Pulmonary artery endothelial cell (primary cell): ENCODE measurements at places on chromosomes 12 and 14.
A peak's percentile ranks its signal among the peaks of the same experiment; 100 is the strongest.

GRCh38 chr14:104852280-104852663 is 12.8 kb upstream of the CEP170B start:
- no peak for DNase-seq

DNA sequence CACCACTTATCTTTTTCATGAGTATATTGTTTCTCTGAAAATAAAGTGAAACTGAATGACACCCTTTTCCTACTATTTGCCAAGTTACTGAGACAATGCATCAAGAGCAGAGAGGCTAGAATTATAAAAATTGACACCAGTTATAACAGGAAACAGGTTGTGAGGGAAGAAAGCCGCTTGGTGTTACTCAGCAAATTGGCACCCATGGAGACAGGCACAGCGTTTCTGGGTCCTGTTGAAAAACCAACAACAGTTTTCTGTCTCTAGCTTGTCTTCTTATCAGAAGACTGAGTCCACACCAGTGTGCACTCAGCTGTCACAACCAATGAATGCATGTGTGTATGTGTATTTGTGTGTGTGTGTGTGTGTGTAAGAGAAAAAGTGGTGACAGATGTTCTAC is 267.7 kb downstream of the KCNH5 start:
- no peak for DNase-seq

DNA sequence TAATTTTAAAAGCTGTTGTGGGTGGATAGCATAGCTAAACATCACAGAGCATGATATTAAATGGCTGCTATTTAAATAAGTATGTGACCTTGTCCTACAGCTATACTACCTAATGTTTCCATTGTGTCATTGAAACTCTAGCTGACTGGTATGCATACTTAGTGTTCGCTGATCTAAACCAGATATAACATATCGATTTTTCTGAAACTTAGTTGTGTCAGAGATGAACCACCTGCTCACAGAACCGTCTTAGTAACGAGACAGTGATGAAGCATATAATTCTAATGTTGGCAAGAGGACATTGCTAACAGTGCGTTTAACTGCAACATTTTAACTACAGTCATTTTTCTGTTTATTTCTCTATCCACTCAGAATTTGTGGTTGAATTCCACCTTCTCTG is 36.1 kb upstream of the NUAK1 start:
- no peak for DNase-seq

DNA sequence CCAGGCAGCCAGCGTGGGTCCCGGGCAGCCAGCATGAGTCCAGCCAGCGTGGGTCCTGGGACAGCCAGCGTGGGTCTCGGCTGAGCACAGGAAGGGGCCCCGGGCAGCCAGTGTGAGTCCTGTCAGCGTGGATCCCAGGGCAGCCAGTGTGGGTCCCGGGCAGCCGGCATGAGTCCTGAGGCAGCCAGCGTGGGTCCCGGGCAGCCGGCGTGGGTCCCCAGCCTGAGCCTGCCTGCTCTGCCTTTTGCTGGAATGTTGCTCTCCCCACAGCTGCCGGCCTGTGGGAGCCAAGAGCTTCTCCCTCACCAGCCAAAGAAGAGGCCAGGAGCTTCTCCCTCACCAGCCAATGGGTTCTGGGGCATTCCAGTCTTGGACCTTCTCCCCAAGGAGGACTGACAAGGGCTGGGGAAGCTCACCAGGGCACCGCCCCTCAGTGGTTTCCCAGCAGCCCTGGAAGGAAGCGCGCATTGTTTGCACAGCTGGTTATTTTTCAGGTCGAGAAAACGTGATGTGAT is 15.0 kb upstream of the RFLNA start:
- DNase-seq = no peak

DNA sequence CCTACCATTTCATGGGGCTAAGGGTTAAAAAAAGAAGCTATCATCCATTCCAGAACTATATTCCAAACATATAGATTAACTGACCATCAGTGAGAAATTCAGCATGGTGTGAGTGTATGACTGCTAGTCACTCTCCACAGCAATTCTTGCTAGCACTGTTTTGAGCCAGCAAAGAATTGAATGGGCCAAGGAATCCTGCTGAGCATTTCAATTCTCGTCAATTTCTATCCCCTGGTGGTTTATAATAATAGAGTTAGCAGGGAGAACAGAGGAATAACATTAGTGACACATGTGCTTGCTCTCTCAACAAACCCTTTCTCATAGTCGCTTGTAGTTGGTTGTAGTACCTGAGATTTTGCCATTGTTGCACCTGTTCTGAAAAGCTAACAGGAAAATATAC is 7.2 kb downstream of the MBIP start:
- DNase-seq = no peak

GRCh38 chr12:14774906-14775635 is 28.2 kb downstream of the WBP11 start:
- no peak for DNase-seq

GRCh38 chr12:89072294-89073026 is 279.8 kb downstream of the DUSP6 start:
- DNase-seq = no peak

DNA sequence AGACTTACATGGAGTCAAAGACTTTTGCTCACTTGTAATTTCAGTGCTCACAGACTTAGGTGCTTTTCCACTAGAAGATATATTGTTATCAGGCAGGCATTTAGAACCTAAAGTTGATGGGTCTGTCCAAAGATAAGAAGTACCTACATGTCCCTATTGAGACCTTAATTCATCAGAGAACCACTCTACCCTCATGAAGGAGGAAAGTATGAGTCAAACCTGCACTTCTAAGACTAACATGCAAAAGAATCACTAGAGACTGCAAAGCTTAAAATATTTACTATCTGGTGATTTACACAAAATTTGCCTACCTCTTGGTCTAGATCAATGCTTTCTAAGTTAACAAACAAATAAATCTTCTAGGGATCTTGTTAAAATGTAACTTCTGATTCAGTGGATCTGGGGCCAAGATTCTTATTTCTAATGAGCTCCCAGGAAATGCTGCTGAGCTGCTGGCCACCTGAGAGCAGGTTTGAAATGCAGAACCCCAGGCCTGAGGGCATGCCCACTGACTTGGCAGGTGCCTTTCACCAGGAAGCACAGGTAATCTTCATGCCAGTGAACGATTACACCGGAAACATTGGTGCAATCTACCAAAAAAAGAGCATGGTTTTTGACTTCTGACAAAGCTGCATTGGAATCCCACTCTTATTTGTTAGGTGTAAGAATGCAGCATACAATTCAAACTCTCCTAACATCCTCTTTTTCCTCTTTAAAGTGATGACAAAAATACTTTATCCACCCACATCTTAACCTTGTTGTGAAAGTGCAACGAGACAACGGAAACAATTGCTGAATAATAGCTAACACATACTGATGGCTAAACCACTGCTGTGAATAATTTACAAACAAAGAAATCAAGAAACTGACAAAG is 214.2 kb downstream of the ADAMTS20 start:
- no peak for DNase-seq

- no peak for DNase-seq
These were observed 326.8 kb downstream of the PDZRN4 start for GRCh38 chr12:41514907-41515306.

- DNase-seq = no peak
These were observed 80.3 kb upstream of the FBRSL1 start for GRCh38 chr12:132409495-132410295.

- no peak for DNase-seq
These were observed 42.3 kb downstream of the CPM start for GRCh38 chr12:68890701-68891113.

- DNase-seq = no peak
These were observed 95.0 kb downstream of the CRADD start for GRCh38 chr12:93772003-93772700.

GRCh38 chr12:9707864-9708808 is 24.8 kb downstream of the CLECL1 start:
- DNase-seq = peak; percentile 19

DNA sequence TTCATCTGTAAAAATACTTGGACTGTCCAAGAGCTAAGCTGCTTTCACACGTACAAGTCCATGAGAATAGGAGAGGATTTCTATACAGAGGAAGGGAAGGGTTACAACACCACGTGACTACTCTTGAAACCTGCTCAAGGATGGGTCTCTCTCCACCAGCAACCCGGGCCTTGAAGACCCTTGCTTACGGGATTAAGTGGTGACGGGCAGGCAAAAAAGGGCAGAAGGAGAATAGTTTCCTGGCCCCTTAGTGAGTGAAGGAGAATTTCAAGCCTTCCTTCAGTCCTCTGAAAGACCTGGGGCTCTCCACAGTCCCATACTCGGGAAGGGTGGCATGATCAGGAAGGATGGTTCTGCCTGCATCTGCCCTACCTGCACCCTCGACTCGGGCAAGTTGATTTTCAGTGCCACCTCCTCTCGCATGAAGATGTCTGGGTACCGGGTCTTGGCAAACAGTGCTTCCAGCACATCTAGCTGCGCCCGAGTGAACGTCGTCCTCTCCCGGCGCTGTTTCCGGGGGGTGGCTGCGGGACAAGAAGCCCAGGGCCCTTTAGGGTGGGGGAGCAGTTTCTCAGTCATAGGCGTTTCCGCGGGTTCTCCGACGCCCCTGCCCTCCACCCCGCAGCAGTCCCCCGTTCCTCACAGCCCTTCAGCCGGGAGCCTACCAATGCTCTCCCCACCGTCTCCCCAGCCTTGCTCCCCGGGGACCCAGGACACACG is 6.3 kb downstream of the OTX2 start:
- no peak for DNase-seq

GRCh38 chr12:28425526-28425925 is 235.3 kb downstream of the CCDC91 start:
- no peak for DNase-seq

- DNase-seq = no peak
These were observed 26.5 kb upstream of the TTC7B start for GRCh38 chr14:90842726-90843125.

GRCh38 chr12:42612231-42612613 is 22.7 kb upstream of the PRICKLE1 start:
- no peak for DNase-seq

- no peak for DNase-seq
These were observed 3.1 kb upstream of the TPH2 start for GRCh38 chr12:71935594-71935993.

DNA sequence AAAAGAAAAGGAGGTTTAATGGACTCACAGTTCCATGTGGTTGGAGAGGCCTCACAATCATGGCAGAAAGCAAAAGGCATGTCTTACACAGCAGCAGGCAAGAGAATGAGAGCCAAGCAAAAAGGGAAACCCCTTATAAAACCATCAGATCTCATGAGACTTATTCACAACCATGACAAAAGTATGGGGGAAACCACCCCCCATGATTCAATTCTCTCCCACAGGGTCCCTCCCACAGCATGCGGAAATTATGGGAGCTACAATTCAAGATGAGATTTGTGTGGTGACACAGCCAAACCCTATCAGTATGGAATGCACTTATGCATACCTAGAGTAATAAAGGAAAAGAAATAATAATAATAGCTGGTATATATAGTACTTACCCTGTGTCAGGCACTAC is 4.5 kb upstream of the GLIPR1 start:
- no peak for DNase-seq

DNA sequence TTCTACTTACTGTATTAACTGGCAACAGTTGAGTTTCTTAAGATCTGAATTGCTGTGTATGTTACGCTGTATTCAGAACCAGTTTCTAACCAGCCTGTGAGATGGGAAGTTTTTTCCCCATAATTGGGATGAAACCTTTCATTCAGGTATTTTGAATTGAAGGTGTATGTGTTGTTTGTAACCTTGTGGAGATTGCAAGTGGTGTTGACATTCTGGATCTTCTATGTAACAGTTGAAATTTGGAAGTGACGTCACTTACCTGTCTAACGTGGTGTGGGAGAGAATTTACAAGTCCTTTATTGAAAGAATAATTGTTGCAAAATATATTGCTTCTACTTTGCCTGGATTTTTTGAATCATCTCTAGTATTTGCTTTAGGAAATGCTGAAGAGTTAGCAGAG is 5.5 kb downstream of the RAN start:
- no peak for DNase-seq

- DNase-seq = no peak
These were observed 80.1 kb downstream of the IRF2BPL start for GRCh38 chr14:76948213-76948947.

DNA sequence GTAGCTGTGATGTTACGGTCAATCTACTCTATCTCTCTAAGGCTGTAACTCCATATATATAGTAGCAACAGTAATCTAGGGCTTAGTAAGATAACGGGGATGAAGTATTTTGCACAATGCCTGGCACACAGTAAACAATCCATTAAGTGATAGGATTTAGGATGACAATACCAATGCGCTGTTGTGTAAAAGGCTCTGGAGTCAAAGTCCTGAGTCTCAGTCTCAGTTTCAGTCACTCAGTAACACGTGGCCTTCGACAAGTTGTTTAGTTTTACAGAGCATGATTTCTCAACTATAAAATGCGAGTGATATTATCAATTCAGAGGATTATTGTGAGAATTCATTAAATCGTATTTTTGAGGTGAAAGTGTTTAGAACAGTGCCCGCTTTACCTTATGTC is 162.4 kb downstream of the GARIN6 start:
- DNase-seq = no peak

GRCh38 chr12:131464081-131464480 is 246.8 kb upstream of the SFSWAP start:
- DNase-seq = no peak

DNA sequence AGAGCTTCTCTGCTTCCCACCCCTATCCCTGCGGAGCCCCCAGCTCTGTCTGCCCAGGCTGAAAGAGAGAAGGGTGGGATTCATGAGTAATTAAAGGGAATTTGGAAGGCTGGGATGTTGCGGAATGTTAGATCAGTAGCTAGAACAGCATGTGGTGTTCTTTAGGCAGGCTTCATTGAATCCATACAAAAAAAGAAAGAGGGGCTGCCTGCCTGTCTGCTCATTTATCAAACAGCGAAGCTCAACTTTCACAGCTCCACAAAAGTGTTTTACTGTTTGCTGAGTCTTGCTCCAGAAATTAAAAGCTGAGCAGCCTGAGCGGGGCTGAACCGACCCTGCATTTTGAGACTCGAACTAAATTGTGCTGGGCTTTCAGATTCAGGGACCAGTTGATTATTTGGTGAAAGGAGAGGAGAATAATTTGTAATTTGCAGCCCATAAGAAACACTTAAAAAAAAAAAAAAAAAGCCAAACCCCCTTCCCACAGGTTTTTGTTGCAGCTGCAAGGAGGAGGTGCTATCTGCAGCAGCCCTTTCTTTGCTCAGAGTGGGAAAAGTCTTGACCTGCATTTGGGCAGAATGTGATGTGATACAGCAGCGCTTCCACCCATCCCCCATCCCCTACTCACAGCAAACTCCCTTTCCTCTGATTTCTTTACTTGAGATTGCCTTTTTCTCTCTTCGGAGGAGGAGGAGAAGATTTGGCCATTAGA is 89.7 kb downstream of the RFX4 start:
- DNase-seq = no peak

GRCh38 chr14:105497671-105498429 is 6.8 kb downstream of the TEDC1 start:
- DNase-seq = no peak

DNA sequence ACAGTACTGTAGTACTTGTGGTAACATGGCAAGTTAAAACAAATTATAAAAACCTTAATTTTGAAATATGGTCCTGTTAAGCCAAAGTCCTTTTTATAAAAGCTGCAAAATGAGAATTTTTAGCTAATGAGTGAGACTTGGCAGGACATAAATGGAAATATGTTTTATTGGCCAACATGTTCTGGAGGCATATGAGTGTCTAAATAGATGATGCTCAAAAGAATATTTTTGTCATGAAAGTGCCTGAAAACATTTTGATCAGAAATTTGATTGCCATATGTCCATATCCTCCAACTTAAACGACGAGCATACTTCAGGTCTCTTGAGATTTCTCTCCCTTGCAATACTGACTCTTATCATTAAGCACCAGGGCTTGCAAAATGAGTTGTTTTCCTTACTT is 972.6 kb downstream of the TMTC2 start:
- DNase-seq = no peak

GRCh38 chr12:55937981-55938380 is 7.0 kb downstream of the DGKA start:
- no peak for DNase-seq
